RWPE2 (cell line): ENCODE measurements at places on chromosomes 2 and 18.

DNA sequence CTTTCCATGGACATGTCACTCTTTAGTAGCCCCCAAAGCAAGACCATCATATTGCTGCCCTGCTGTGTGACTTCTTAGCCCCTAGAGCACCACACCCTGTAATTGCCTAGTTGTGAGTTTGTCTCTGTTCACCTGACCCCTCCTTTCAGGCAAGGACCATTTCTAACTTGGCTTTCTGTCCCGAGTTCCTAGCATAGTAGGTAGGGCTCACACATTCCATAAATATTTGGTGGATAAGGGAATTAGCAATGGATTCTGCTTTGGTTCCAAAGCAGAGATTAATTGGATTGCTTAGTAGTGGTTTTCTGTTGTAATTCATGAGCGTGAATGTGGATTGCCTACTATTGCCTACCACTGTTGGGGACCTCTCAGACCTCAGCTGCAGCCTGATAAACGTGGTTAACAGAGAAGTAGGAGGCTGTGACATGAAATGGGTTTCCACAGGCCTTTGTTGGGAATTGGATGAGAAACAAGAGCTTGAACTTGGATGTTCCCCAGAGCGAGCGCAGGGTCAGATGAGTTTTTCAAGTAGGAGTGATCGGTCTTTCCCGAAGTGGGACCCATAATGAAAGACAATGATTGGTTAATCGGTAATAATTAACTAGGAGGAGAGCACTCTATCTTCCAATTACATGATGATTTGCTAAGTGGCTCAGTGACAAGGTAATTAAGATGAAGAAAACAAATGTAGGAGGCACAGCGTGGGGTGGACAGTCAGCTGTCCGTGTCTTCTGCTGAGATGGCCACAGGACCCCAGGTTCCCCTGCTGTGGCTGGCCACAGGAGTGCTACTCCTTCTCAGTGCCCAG is 13.4 kb upstream of the UGT1A1 start:
- no peak for DNase-seq

GRCh38 chr2:220985561-220985960 is 586.5 kb downstream of the EPHA4 start:
- no peak for DNase-seq

GRCh38 chr2:5826979-5827655 is 134.9 kb downstream of the SOX11 start:
- no peak for DNase-seq

- DNase-seq, result no peak
Measured at GRCh38 chr18:62772860-62773584, 57.7 kb downstream of the PHLPP1 start.

DNA sequence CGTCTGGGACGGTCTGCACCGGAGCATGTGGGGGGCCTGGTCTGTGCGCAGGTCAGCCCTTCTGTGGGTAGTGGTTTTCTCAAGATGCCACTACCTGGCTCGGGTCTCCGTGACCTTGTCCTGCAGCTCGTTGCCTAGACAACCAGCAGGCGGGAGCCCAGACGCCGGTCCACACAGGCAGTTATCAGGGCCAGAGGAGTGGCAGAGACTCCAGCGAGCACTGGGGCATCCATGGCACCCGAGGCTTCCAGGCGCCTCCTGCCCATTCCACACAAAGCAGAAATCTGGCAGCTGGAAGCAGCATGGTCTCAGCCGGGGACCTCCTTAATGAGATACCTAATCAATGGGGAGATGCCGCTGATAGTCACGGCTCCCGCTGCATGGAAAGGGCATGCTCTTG is 156.1 kb downstream of the FAM210A start:
- no peak for DNase-seq

DNA sequence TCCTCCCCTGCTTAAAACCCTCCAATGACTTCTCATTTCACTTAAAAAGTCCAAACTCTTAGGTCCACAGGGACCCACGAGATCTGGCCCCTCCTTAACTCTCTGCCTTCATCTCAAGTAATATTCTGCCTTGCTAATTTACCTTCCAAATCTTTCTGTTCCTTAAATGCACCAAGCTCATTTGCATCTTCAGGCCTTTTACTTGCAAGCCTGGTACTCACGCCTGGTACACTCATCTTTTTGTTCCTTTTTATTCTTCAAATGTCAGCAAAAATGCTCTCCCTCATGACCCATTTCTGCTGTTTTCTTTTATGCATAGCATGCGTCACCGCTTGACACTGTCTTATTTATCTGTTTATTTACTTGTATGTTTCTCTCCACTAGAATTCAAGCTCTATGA is 2.7 kb upstream of the WIPF1 start:
- no peak for DNase-seq
